ENCODE measurements at places on chromosomes 4 and X. TPM values are rescaled to one million over a fixed set of nuclear protein-coding genes. Genes with fewer than 3 reads are reported as not detected.

The PDZD4 gene
- 5.2 TPM for total RNA-seq

The BGN gene
- total RNA-seq: 0.37 TPM

The PRDX4 gene
- total RNA-seq: 162 TPM

DNA sequence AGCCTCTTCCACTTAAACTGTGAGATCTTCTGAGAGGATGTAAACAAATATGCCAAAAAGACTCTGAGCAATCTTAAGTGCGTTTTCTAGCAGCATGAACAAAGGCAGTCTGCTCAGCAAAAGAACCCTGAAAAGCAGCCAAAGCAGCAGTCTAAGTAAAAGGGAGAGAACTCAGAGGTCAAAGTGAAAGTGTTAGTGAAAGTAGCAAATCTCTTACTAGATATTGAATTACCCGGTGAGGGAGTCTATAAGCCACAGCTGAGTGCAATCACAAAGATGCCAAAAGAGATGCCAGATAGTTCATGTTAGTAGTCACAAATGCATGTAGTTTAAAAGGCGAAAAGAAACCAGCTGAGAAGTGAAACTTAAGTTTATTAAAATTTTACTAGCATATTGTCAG is 7.9 kb upstream of the GNRHR start:
- peaks cover 10% of the 10 kb centered on the region for H3K4me1 ChIP-seq
- H3K4me3 ChIP-seq: no peak overlapping the region
- H3K27me3 ChIP-seq: no peaks in the 10 kb centered on the region
- H3K27ac ChIP-seq: no peak overlapping the region
- H3K36me3 ChIP-seq: no peaks in the 10 kb centered on the region

DNA sequence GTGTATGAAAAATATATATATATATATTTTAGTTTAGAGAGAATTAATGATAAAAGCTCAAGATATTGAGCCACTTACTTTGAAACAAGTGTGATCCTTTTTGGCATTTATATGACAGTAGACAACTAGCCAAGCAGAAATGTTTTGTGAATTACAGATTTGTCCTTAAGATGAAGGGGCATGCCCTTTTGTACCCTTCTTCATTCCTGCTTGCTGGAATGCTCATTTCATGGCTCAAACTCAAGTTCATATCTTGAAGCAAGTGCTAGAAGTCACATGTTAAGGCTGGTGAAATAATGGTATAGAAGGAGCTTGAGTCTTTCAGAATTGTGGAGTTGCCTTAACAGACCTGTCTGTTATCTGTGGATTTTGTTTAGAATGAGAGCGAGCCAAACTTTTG is 203.0 kb downstream of the BMPR1B start:
- DNase-seq: no peak
- no peak overlapping the region for H3K4me3 ChIP-seq
- no peaks in the 10 kb centered on the region for H3K27me3 ChIP-seq
- peaks cover 15% of the 10 kb centered on the region for H3K4me1 ChIP-seq
- H3K36me3 ChIP-seq: no peaks in the 10 kb centered on the region

The HPGDS gene
- not detected for total RNA-seq

The NDST3 gene
- 0.59 TPM for total RNA-seq

DNA sequence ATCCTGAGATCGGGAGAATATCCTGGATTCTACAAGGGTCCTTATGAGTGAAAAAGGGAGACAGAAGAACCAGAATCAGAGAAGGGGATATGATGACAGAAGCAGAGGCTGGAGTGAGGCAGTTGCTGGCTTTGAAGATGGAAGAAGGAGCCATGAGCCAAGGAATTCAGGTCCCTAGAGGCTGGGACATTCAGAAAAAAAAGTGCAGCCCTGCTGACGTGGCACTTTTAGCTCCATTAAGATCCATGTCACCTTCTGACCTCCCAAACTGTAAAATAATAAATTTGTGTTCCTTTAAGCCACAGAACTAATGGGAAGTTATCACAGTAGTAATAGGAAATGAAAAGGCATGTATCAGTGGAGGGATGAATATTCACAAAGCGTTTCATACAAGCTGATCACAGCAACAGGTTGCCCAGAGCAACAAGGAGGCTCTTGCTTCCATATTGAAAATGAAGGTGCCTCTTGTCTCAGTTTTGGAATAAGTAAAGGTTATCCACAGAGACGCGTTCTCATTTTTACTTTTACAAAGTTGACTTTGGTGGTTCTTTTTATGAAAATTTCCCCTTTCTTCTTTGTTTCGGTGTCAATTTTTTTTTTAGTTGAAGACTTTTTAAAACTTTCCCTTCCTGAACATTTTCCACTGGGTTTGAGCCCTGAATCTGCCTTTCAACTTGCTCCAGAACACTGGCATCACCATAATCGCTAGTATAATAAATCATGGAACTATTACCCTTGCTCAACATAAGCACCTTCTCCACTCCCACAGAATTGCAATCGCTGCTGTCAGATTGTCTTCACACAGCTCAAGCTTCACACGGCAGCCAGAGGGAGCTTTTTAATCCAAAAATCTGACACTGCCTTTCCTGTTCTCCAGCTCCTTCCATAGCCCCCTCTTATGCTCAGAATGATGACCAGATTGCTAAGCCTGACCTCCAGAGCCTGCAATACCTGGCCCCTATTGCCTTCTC is 127.6 kb upstream of the RBPJ start:
- no peaks in the 10 kb centered on the region for H3K36me3 ChIP-seq
- H3K4me1 ChIP-seq: no peaks in the 10 kb centered on the region
- H3K27ac ChIP-seq: no peak overlapping the region

DNA sequence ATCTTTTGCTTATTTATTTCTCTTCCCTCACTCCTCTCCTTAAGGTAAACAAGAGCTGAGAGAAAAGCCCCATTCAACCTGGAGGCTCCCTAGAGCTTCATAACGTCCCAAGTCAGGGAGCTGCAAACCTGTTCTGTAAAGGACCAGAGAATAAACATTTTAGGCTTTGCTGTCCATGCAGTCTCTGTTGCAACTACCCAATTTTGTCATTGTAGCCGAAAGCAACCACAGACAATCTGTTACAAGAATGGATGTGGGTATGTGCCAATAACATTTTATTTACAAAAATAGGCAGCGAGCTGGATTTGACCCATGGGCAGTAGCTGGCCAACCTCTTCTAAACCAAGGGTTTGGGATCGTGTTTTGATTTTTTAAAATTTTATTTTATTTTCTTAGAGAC is 71.3 kb upstream of the TBL1X start:
- H3K4me1 ChIP-seq: no peaks in the 10 kb centered on the region
- H3K4me3 ChIP-seq: no peak overlapping the region
- DNase-seq: no peak
- no peaks in the 10 kb centered on the region for H3K27me3 ChIP-seq
- H3K27ac ChIP-seq: no peak overlapping the region

The HMGN5 gene
- total RNA-seq: 1.9 TPM

GRCh38 chr4:183286590-183287308 is 33.3 kb downstream of the CLDN22 start:
- H3K4me3 ChIP-seq: no peak overlapping the region
- no peaks in the 10 kb centered on the region for H3K4me1 ChIP-seq
- no peak for DNase-seq
- H3K27ac ChIP-seq: no peak overlapping the region
- H3K36me3 ChIP-seq: peaks cover 5% of the 10 kb centered on the region
- no peaks in the 10 kb centered on the region for H3K27me3 ChIP-seq

Data from neural progenitor cell (in vitro differentiated cells).